PC-9 (cell line): ENCODE measurements at places on chromosomes 5 and 9.

DNA sequence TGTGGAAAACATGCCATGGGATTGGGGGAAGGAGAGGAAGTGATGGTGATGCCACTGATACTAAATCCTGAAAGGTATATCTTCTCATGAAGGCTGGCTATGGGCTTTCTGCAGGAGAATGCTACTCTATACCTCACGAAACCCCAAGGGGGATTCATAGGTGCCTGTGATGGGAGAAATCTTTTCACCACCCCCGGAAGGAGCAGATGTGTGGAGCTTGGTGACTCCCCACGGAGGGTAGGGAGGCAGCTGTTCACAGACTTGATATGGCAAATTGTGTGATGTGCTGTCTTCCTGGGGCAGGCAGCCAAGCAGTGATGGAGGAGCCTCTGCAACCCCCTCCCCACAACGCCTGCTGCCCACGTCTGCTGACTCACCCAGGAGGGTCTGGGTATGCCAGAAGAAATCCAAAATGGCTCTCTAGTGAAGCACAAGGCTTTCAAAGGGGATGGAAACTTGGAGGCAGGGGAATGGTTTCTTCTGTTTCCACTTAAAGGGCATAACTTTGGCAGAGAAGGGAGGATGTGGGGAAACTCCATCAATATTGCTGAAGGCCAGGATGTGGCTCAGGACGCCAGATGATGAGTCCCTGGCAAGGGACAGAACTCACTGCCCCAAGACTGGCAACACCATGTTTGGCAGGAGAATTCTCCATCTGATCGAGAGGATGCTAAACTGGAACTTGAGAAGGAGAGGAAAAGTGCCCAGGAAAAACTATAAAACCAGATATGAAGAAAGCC lies 188.3 kb downstream of the GABBR2 start:
- no peak for DNase-seq

DNA sequence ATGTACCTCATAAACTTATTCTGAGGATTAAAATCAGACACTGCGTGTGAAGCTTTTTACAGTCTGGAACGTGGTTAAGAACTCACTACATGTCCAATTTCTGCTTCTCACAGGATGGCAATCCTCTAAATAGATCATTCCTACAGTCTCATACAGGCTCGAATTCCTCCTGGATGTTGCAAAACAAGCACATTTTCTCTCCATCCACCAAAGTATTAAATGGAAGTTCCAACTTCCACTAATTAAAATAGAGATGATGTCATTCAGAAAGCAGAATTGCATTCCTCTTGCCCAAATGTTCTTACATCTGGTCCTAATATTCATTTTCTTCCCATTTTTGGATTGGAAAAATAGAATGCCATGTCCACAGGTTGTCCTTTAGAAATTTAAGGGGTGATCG lies 145.5 kb upstream of the PCA3 start:
- DNase-seq: no peak

- peak; percentile 79 for DNase-seq
Observed at GRCh38 chr5:112735702-112736101, 2.0 kb upstream of the APC start.

DNA sequence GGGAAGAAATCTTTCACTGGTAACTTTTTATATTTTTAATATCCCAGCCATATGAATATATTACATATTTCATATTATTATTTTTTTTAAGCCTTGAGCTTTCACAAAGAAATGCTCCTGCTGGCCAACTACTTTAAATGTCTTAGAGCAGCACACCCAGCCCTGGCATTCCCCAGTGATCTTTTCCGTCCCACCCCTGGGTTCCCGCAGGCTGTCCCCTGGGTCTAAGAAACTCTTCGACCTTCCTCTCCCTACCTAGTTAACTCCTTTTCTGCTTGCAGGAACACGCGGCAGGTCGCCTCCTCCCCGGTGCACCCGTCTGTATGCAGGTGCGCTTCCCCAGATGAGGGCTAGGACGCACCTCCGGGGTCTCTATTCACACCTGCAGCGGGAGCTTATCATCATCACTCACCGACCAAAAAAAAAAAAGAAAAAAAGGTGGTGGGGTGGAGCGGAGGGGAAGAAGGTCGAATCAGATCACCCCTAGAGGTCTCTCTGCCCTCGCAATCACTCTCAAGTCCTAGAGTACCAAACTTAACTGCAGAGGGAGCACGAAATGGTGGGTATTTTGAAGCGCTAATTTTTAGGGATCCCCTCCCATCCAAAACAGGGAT lies 696 bp downstream of the ZFP62 start:
- no peak for DNase-seq

DNA sequence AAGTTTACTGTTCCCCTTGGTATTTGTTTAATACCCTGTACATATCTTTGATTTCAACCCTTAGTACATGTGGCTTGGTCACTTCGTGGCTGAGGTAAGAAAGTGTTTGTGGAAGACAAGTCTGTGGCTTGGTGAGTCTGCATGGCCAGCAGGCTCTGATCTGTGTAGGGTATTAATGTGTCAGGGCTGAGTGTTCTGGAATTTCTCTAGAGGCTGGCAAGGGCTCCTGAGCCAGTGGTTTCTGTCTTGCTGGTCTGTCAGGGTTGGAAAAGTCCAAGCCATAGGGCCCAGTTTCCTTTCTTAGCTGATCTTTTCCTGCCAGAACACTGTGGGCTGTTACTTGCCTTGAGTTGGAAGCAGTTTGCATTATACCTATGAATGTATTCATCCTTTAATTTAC lies 48.0 kb upstream of the FBXL7 start:
- DNase-seq: no peak

GRCh38 chr5:150036513-150036912 lies 36.0 kb downstream of the HMGXB3 start:
- DNase-seq: peak; percentile 46

GRCh38 chr5:58786035-58786434 lies 203.2 kb downstream of the RAB3C start:
- DNase-seq: no peak

- DNase-seq: no peak
Observed at GRCh38 chr5:172178991-172179989, 8.7 kb downstream of the STK10 start.

DNA sequence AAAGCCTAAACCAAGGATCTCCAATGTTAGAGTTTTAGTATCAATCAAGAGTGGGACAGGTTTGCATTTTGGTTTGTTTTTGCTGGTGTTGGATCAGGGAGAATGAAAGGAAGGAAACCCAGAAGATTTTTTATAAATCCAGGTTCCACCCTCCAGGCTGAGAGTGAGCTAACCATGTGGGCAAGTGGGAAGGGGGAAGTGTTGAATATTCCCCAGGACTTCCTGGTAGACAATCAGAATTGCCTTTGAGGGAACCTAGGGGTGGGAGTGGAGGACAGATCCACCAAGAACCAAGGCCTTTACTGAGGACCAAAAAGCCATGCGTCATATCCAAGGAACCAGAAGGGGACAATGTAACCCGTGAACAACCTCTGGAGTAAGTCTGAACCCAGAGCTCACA lies 33.5 kb upstream of the PIK3R1 start:
- DNase-seq: no peak

- DNase-seq: no peak
Observed at GRCh38 chr5:34502581-34502980, 153.5 kb upstream of the RAI14 start.

DNA sequence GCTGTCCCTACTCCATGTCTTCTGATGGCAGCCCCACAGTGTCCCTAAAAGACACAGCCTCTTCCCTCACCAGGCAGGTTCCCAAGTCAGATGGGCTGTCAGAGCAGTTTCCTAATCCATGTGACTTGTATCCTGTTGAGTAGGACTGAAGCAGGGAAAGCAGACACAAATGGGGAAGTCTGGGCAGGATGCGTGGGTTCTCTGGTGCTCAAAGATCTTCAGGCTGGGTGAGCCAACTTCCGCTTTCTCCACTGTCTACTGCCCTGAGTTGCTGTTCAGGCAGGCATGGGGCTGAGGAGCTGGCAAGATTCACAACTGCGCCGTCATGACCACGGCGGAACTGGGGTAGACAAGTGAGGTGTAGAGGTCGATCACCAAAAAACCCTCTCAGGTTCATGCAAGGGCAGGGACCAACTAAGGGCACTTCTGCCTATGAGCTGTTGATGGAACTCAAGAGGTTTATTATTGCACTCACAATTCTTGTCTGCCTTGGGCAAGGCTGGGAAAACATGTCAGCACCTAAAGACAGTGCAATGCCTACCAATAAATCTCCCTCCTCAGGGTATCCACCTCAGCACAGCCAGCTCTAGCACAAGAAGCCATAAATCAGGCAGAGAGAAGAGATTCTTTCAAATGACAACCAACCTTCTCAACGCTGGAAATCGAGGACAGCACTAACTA lies 83.4 kb downstream of the RAPGEF1 start:
- DNase-seq: no peak

GRCh38 chr5:173853370-173854131 lies 34.6 kb upstream of the CPEB4 start:
- no peak for DNase-seq

GRCh38 chr5:41637869-41638268 lies 127.5 kb upstream of the PLCXD3 start:
- no peak for DNase-seq

DNA sequence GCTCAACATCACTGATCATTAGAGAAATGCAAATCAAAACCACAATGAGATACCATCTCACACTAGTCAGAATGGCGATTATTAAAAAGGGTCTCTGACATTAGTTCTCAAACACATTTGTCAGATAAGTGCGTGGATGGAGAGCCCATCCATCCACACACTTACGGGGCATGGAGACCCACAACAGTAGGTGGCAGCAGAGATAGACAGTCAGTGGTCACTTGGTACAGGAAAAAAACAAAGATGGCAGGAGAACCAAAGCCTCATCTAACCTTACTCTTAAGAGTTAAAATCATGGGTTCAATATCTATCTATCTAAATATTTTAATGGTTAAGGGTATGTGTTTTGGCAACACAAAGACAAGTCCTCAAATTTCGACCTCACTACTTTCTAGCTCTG lies 1378.7 kb upstream of the C9orf72 start:
- DNase-seq: no peak

- DNase-seq: no peak
Observed at GRCh38 chr5:68329554-68330255, 114.1 kb downstream of the PIK3R1 start.

DNA sequence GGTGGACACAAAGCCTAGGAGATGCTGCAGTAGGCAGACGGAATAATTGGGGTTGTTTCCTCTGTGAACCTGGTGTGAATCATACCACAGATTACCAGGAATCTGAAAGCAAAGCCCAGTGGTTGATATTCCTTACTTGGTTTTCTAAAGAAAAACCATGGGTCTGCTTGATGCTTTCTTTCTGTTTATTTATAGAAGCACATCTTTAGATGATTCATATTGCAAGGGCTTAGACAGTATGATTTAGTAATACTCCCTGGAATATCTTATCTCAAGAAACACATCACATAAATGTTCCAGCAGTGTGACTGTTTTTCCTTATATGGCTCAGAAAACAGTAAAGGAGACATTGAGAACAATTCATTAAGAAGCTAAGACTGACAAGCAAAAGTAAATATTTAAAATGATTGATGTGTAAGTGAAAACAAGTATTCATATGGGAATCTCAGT lies 623.3 kb downstream of the RAB3C start:
- no peak for DNase-seq

GRCh38 chr5:7947301-7947700 lies 78.4 kb downstream of the MTRR start:
- DNase-seq: no peak

- DNase-seq: no peak
Observed at GRCh38 chr5:35331956-35332950, 102.0 kb upstream of the PRLR start.

- DNase-seq: no peak
Observed at GRCh38 chr9:32839013-32839885, 55.9 kb downstream of the TMEM215 start.

- DNase-seq: no peak
Observed at GRCh38 chr5:32044939-32045338, 129.2 kb downstream of the GOLPH3 start.

GRCh38 chr5:110735556-110735955 lies 3.3 kb upstream of the SLC25A46 start:
- DNase-seq: no peak

- no peak for DNase-seq
Observed at GRCh38 chr5:106113922-106114321, 1556.8 kb downstream of the EFNA5 start.

DNA sequence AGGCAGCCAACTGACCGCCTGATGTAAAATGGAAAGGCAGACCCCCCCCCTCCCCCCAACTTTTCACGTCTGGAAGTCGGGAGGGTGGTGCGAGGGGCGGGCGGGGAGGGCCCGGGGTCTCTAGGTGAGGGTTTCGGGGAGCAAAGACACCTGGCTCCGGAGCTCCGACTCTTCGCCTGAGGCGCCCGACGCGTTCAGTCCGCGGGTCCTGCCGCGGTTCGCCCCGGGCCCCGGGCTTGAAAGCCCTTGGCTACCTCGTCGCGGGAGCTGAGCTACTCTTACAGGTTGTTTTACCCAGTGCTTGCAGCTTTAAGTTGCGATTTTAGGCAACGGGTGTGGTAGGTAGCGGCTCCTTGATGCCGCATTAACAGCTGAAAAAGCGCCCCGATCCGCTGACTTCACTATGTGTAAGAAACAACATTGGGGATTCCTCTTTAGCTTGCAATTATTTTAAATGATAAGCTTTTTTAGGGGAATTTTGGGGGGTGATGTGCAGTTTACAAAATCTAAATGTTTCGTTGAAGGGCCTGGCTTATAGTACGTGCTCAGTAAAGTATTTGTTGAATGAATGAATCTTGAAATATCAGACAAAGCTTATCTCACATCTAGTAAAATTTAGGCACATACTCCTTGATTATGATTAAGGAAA lies 722 bp downstream of the CDC42SE2 start:
- no peak for DNase-seq

GRCh38 chr9:123541411-123541810 lies 185.4 kb downstream of the CRB2 start:
- no peak for DNase-seq

GRCh38 chr5:64972591-64972990 lies 203.9 kb downstream of the CWC27 start:
- DNase-seq: no peak

- no peak for DNase-seq
Observed at GRCh38 chr5:102554082-102554481, 55.3 kb upstream of the SLCO6A1 start.

GRCh38 chr9:76530458-76531110 lies 71.6 kb downstream of the GCNT1 start:
- DNase-seq: no peak

DNA sequence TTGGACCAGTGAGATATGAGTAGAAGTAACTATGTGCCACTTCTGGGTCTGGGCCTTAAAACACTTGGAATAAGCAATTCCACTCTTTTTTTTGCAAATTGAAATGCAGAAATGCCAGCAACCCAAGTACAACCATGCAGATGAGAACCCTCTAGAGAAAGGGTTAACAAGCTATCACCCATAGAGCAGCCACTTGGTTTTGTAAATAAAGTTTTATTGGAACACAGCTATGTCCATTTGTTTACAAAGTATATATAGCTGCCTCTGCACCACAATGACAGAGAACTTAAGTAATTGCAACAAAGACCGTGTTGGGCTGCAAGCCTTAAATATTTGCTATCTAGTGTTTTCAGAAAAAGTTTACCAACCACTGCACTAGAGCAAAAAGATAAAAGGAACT lies 9.8 kb upstream of the TARS1 start:
- DNase-seq: no peak

DNA sequence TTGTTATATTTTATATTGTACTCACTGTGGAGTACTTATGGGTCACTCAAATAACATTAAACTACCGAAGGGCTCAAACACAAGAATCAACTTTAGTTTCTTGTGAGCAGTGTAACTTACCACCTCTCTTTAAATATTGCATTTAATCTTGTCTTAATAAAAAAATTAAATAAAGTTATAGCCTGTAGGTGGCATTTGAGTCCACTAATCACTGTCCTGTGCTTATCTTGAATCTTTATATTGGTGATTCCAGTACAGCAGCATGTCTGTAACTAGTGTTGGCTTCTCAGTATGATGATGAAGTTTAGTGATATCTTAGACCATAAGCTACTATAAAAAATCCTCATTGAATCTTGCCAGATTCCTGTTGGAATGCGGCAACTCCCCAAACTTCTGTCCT lies 313.8 kb downstream of the FAM170A start:
- DNase-seq: no peak
